ENCODE measurements at places on chromosomes 4 and X.

DNA sequence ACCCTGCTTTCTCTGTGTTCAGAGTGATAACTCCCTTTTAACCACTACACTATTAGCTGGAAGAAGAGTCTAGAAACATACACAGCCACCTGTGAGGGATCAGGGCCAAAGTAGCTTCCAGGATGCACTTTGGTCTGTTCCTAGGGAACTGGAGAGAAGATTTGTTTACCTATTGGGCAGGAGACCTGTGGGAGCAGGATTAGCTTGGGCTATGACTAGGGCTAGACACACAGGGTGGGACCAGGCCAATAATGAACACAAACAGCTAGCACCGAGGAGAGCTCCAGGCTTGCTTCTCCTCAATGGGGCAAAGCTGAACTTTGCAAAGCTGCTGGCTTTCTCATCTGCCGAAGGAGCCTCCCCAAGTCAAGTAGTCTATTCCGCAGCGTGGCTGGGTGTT, 24.4 kb upstream of the MAP7D3 start:
- DNase-seq, result no peak

GRCh38 chrX:120213438-120214265, 37.0 kb upstream of the ZBTB33 start:
- peak; percentile 71 for DNase-seq

DNA sequence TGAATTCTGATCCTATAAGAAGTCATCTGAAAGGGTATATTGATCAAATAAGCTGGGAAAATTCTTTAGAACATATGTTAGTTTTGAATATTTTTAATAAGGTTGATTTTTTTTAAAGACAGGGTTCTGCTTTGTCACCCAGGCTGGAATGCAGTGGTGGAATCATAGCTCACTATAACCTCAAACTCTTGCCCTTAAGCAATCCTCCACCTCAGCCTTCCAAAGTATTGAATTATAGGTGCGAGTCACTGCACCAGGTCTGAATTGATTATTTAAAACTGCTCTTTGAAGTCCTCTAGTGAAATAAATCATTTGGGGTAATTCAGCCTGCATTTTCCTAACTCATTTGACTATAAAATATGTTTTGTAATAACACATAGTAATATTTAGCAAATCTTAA, 812.3 kb downstream of the PDHA2 start:
- DNase-seq, result no peak

- DNase-seq, result peak; percentile 30
Measured at GRCh38 chr4:25030277-25031076, at the start of gene LGI2. LGI2 (minus strand) TSS chr4:25030946; CDS start chr4:25030693, 253 bp downstream.

GRCh38 chr4:181757910-181758660, 485.1 kb upstream of the TENM3 start:
- no peak for DNase-seq

GRCh38 chr4:25123236-25123635, 37.0 kb downstream of the SEPSECS start:
- no peak for DNase-seq

- DNase-seq, result no peak
Measured at GRCh38 chrX:148416931-148417330, 83.5 kb upstream of the AFF2 start.

DNA sequence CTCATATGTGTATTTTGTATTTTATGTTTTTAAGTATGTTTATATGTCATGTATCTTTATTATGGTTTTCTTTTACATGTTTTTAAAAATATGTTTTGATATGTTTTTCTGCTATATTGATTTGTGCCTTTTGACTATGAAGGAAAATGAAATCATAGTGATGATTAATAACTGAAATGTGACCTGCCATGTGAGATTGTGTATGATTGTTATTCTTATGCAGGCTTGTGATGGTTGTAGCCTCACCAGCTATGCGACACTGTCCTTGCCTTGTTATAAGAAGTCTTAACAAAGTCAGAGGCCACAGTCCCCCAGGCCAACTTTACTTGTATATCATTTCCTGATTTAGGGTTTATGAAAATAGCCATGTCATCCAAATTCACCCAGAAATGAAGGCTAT, 83.2 kb downstream of the TMEM131L start:
- DNase-seq, result no peak

GRCh38 chr4:37673538-37674192, 12.5 kb downstream of the RELL1 start:
- DNase-seq, result no peak

- DNase-seq, result no peak
Measured at GRCh38 chrX:110692866-110693265, 102.8 kb downstream of the CHRDL1 start.

All from NB4 (cell line).